ENCODE measurements at places on chromosomes 13 and 19.

- no peak for DNase-seq
These were observed 663 bp upstream of the SMAD9 start for GRCh38 chr13:36920616-36921185.

GRCh38 chr19:30778961-30779715 lies 407.0 kb downstream of the ZNF536 start:
- no peak for DNase-seq

DNA sequence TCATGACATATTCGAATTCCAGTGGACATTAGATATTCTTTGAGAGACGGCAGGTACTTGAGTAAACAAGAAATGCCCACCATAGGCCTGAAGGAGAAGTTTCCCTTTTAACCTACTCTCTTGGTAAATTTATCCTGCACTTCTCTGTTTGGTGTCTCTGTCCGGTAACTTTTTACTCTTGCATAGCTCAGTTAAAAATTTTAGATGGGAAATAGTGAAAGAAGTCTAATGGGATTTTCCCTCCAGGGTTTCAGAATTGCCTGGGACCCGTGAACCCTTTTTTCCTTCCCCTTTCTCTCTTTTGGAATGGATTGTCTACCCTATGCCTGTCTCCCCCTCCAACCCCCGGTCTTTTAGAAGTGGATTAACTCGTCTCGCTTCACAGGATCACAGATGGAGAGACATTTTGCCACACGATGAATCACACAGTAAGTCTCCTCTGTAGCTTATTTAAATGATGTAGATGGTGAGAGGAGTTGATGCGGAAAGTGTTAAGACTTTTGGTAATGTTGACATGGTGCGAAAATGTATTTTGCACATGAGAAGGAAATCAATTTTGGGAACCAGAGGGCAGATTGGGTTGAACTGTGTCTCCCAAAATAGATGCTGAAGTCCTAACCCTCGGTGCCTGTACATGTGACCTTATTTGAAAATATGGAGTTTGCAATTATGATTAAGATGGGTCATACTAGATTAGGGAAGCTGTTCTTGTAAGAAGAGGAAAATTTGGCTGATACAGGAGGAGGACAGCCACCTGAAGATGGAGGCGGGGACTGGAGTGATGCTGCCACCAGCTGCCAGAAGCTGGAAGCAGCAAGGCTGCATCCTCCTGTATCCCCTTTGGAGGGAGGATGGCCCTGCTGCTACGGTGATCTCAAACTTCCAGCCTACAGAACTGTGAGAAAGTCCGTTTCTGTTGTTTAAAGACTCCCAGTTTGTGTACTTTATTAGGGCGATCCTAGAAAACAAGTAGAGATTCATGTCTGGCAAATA lies 711 bp upstream of the MIPEP start:
- DNase-seq: no peak

GRCh38 chr13:71493189-71493588 lies 373.8 kb downstream of the DACH1 start:
- no peak for DNase-seq

DNA sequence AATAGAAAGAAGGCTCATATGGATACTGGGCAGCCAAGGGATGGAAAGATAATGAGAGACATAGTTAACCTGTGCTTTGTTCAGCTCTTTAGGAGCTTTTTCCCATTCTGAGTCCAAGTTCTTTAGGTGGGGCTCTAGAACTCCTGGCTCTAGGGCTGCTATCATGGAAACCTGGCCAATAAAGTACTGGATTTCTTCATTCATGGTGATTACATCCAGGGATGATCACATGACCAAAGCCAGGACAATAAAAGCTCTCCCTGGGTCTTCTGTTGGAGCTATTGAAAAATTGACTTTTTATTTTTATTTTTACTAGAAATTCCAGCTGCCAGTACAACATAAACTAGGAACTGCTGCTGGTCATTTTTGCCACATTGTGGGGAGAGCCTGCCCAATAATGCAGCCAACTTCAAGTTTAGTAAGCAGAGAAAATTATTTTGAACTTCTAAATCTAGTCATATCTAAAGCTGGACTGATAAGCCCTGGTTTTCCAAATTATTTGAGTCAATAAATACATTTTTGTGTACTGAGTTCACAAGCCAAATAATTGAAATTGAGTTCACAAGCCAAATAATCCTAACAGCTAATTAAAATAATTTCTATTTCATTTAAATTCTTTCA lies 224.9 kb upstream of the STARD13 start:
- DNase-seq: no peak

GRCh38 chr13:33761740-33762139 lies 56.2 kb upstream of the RFC3 start:
- DNase-seq: no peak

DNA sequence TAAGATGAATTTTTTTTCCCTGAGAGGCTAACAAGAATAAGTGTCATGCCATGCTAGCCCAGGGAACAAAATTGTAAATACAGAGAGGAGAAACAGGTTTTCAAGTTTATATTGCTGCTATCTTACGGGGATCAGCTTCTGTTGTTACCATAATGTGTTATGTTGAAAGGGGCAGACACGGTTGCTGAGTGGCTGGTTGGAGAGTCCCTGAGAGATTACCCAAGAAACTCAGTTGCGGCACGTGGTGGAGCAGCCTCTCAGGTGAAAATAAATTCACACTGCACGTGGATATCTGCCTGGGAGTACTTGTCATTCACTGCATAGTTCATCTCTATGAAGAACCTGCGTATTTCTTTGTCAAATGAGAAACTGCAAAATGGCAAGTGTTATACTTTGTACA lies 293.6 kb downstream of the TDRD3 start:
- no peak for DNase-seq

- DNase-seq: no peak
These were observed 167.3 kb downstream of the USP12 start for GRCh38 chr13:27004326-27004725.

GRCh38 chr13:27374650-27375049 lies 49.8 kb upstream of the GTF3A start:
- DNase-seq: peak; percentile 64

DNA sequence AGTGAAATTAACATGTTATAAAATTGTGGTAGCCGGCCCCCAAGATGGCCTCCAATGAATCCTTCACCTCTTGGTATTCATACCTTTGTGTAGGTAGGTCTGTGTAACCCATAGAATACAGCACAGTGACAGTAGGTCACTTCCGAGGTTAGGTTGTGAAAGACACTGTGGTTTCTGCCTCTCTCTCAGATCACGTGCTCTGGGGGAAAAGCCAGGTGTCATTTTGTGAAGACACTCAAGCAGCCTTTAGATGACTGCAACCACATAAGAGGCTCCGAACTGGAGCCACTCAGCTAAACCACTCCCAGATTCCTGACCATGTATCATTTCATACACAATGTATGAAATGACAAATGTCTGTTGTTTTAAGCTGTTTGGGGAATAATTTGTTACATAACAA lies 9.8 kb upstream of the USPL1 start:
- DNase-seq: peak; percentile 66

DNA sequence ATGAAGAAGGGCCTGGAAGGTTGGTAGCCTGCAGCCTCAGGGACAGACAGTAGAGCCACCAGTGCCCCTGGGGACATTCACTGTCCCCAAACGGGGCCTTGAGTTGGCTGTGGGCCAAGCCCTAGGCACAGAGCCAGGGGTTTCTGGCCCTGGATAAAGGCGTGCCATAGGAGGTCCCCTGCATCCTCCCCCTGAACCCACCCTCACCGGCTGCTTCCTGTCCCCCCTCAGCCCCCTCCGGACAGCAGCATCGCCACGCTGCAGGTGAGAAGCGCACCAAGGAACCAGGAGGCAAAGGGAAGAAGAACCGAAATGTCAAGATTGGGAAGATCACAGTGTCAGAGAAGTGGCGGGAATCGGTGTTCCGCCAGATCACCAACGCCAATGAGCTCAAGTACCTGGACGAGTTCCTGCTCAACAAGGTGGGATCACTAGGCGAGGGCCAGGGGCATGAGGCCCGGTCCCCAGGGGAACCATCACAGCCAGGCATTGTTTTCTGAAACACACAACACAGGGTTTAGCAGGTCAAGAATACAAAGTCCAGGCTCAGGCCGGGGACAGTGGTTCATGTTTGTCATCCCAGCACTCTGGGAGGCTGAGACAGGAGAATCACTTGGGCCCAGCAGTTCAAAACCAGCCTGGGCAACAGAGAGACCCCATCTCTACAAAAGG lies 14.6 kb upstream of the USE1 start:
- no peak for DNase-seq

GRCh38 chr19:6495947-6496346 lies 6.2 kb downstream of the TUBB4A start:
- DNase-seq: no peak

DNA sequence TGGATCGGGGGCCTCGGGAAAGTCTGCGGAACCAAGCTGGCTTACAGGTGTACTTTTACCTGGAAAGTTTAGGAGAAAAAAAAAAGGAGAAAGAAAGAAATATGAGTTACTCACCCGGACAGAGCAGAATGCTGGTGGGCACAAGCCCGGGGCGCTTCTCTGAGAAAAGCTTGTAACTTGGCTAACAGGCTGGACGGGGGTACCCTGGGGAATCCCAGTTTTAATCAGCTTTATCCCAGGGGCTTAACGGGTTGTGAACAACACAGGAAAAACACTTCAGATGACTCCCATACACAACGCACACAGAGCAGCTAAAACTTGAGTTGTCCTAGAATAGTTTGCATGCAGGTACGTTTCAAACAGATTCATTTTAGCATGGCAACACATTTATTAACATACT lies 37.3 kb downstream of the KLF2 start:
- no peak for DNase-seq

DNA sequence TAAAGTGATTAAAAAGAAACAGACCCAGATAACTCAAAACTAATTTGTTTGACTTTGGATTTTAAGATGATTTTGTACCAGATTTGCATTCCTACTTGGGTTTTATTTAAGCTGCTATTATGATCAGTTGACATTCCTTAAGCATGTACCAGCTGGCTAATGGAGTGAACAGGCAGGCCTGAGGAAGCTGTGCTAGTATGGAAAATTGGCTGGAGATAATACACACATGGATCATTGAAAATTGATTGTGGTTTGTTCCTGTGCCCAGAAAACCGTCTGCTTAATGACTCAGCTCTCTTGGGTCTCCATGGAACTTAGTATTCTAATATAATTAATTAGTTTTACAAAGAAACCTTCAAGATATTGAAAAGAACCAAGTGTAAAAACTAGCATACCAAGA lies 22.6 kb downstream of the POLR1D start:
- no peak for DNase-seq

DNA sequence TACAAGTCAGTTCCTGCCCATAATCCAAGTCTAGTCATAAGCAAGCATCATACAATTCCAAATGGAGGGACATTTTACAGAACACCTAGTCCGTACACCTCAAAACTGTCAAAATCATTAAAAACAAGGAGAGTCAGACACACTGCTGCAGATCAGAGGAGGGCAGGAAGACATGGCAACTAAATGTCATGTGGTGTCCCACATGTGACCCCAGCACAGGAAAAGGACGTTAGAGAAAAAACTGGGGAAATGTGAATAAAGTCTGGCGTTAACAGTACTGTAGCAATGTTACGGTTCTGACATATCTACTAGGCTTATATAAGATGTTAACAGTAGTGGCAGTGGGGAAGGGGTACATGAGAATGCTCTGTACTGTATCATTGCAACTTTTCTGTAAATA lies 2.3 kb downstream of the ZSCAN5A start:
- no peak for DNase-seq

DNA sequence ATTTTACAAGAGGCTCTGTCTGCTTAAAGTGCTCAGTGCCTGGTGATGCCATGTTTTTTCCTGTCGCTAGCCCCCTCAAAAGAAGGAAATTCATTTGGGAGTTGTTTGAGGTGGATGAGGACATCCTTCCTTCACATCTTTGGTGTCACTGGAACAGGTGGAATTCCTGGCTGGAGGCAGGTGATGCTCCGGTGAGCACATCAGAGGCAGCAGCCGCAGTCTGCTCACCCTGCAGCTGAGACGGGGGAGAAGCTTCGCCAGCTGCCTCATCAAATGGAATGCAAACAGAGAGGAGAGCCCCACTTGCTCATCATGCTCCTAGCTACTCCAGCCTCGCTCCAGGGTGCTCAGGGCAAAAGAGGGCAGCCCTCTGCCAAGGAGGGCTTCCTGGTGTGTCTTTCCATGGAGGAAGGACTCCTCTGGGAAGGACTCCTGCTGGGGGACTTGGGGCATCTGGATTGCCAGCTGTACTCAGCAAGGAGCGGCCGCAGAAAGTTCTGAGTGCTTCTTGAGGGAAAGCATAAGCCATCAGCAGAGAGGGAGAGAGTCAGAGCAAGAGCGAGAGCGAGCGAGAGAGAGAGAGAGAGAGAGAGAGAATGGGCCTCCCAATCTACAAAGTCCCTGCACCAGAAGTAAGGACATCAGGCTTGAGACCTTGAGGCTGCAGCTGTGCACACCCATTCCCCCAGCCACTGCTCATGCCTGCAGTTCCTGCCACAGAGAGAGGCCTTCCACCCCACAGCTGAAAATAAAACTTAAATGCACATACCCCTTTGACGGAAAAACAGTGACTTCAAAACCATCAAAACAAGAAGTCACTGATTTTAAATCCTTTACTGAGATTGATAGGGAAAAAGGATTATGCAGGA lies 74.3 kb upstream of the UBL3 start:
- DNase-seq: no peak

DNA sequence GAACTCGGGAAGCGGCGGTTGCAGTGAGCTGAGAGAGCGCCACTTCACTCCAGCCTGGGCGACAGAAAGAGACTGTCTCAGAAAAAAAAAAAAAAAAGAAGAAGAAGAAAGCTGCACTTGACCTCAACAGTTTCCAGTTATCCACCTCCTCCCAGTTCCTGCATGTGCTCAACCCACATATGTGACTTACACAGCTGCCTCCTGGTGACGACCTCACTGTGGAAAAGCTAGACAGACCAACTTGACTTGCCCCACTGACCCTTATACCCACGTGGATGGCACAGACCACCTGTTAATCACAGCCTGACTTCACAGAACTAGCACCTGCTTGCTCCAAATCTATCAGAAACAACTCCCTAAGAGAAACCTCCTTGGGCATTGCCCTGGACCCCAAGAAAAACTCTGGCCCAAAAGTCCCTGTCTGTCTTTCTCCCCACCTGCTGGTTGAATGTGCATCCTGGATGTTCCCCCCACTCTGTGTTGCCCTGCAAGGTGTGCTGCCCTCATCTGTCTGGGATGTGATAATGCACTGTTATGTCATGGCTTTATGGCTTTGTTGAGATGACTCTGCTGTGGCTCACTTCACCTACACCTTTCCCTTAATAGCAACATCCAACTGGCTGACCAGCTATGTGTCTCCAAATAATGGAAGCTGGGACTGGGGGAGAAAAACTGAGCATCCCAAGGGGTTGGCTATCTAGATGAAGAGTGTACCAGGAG lies 2.8 kb downstream of the ZNF20 start:
- no peak for DNase-seq

DNA sequence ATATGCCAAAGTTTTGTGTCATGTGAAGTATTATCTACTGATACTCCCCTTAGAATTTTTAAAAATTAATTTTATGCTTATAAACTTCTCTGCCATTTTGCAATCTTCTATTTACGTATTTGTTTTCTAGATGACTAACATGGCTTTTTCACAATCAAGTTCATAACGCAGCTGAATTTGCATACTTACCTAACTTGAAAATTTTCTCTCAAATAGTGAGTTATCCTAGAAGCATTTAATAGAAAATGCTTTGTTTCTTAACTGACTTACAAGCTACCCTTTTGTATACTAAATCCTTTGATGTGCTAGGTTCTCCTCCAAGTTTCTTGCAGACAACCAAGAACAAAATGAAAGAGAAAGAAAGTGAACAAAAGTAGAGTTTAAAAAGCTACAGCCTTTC lies 683.5 kb downstream of the LIG4 start:
- no peak for DNase-seq

- DNase-seq: no peak
These were observed 2.2 kb upstream of the EPS15L1 start for GRCh38 chr19:16473875-16474392.
